ENCODE measurements at places on chromosomes 16 and 17. TPM values are rescaled to one million over a fixed set of nuclear protein-coding genes. Genes with fewer than 3 reads are reported as not detected.
A peak's percentile ranks its signal among the peaks of the same experiment; 100 is the strongest.

GRCh38 chr16:57403965-57404817, at the start of gene CCL17:
CCL17 (plus strand) TSS chr16:57404767; CDS start chr16:57413933, 9,166 bp downstream.
- no peak for DNase-seq

BEAN1 gene
- 1.0 TPM for total RNA-seq

- no peak for DNase-seq
Measured at GRCh38 chr16:29139261-29139802, 154.5 kb downstream of the LAT start.

- no peak for DNase-seq
Measured at GRCh38 chr17:77009877-77010276, 130.9 kb upstream of the SEC14L1 start.

DNA sequence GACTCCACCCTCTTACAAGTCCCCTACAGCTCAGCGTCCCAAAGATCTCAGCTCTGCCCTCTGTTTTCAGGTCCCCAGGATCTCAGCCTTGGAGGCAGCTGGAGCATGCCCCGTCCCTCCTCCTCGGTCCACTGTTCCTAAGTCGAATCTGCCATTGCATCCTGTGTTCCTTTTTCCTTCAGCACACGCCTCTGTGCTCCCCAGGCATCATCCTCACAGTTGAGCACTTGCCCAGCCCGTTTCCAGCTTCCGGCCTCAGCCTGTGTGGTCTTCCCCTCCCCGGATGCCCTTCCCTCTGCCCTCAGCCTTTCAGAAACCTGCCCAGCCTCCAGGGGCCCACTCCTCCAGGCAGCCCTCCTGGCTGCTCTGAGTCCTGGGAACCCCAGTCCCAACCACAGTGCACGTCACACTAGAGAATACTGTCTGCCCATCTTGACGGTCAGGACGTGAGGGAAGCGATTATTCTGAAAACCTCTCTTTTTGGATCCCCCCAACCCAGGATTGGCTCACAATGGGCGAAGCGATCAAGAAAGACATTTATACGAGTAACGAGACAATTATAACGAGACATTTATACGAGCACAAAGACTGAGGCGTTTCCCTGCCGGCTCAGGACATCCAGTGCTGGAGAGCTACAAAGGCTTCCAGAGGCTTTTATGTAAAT, 41.4 kb downstream of the RPH3AL start:
- no peak for DNase-seq

DNA sequence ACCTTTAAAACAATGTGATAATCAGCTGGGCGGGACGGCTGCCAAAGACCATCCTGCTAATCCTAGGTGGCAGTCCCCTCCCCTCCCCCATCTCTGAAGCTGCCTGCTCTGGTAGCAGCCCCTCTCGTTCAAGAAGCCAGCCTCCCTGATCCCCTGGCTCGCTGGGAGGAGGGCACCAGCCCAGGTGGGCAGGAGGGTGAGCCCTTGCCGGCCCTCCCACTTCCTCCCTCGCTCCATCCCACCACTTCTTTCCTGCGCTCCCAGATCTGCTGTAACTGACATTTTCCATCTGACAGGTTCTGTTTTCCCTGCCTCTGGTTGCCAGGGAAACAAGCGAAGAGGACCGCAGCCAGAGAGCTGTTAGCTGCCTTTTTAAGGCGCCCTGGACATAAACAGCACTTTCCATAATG, 155.7 kb upstream of the TNRC6C start:
- DNase-seq = no peak

- no peak for DNase-seq
Measured at GRCh38 chr17:77602062-77602746, 356.3 kb upstream of the TNRC6C start.

TBC1D3 gene
- total RNA-seq = not detected

- DNase-seq = no peak
Measured at GRCh38 chr17:68293490-68294195, 2.3 kb downstream of the ARSG start.

GRCh38 chr16:3097266-3097665, 1.8 kb downstream of the ZSCAN10 start:
- DNase-seq = no peak

GRCh38 chr17:8997994-8998628, 23.2 kb upstream of the NTN1 start:
- DNase-seq = peak; percentile 56

GRCh38 chr16:78984887-78985464, 615.6 kb downstream of the MAF start:
- no peak for DNase-seq

GRCh38 chr17:9115214-9116191, 94.2 kb downstream of the NTN1 start:
- no peak for DNase-seq
